ENCODE measurements at places on chromosomes 7 and 10.

DNA sequence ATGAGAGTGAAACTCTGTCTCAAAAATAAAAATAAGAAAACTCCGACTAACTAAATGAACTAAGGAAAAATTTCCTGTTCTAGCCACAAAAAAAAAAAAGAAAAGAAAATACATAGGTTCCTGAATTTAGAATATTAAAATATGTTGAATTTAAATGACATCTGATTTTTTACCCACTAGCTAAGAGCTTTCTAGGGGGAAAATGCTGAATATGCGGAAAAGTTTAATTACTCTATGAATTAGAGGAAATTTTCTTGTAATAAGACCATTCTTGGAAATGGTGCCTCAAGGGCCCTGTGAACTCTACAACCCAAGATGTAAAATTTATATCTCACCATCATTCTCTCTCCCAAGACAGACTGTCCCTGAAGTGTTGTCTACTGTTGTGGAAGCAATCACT, 165.0 kb upstream of the CALN1 start:
- H3K27me3 ChIP-seq = no peaks in the 10 kb centered on the region
- no peak overlapping the region for H3K4me3 ChIP-seq
- no peaks in the 10 kb centered on the region for H3K4me1 ChIP-seq
- no peak for DNase-seq

DNA sequence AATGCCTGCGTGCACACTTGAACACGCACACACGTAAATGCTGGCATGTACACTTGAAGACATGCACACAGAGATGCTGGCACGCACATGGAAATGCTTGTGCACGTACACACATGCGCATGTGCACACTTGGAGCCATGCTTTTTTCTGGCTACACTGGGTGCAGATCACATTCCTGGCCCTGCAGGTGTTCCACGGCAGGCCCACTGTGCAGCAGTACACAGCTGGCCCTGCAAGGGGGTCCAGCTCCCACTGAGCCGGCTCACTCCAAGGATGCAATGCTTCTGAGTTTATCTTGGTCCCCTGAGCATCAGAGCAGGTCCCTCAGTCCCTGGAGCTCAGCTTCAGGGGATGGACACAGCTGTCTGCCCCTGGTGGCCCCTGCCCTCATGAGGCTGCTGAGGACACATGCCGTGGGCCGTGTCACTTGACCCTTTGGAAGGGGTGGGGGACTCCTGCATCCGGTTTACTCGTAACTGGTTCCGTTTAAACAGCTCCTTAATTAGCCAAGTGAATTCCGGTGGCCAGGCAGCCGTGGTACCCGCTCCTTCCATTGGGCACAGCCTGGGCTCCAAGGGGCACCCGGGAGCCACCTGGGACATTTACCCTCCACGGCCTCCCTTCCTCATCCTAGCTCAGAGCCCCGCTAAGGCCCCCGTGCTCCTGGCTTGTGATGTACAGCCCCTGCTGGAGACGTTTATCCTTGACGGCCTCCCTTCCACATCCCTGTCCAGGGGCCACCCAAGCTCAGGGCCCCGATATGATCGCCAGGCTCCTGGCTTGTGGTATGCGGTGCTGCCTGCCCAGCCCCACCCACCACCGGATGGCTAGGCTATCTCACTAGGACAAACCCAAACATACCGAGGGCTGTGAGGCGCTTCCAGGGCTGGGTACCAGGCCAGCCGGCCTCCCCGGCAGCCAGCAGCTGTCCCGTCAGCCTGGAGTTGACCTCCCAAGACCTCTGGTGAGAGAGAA, 39.5 kb upstream of the DPYSL4 start:
- DNase-seq = peak; percentile 46
- H3K27ac ChIP-seq = no peak overlapping the region
- no peaks in the 10 kb centered on the region for H3K27me3 ChIP-seq
- H3K4me3 ChIP-seq = no peak overlapping the region
- H3K4me1 ChIP-seq = no peaks in the 10 kb centered on the region

- H3K4me1 ChIP-seq = no peaks in the 10 kb centered on the region
- H3K36me3 ChIP-seq = no peaks in the 10 kb centered on the region
- no peak overlapping the region for H3K27ac ChIP-seq
- H3K4me3 ChIP-seq = no peak overlapping the region
- peaks cover 14% of the 10 kb centered on the region for H3K27me3 ChIP-seq
- no peak for DNase-seq
These were observed 4.3 kb downstream of the DDC start for GRCh38 chr7:50560865-50561351.

DNA sequence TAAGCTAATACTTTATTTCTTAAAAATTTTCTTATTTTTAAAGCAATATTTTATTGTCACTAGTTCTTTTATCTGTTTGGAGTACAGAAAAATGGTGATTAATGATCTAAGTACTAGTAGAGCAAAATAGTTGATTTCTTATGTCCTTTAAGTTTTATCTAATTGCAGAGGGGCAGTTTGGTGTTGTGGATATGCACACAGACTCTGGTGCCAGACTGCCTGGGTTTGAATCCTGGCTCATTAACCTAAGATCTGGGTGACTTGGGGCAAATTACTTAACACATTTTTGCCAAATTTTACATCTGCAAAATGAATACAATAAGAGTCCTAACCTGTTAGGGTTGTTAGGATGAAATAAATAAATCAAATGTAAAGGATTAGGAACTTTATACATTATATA, 10.7 kb upstream of the PRPS1L1 start:
- no peak for DNase-seq
- no peak overlapping the region for H3K27ac ChIP-seq
- no peak overlapping the region for H3K4me3 ChIP-seq
- H3K27me3 ChIP-seq = no peaks in the 10 kb centered on the region
- H3K36me3 ChIP-seq = no peaks in the 10 kb centered on the region

Measured in RWPE2 (cell line).